AG08395 (cell line): ENCODE measurements at places on chromosomes 4 and X.

GRCh38 chr4:105207386-105207785 lies 60.7 kb downstream of the TET2 start:
- DNase-seq: no peak

DNA sequence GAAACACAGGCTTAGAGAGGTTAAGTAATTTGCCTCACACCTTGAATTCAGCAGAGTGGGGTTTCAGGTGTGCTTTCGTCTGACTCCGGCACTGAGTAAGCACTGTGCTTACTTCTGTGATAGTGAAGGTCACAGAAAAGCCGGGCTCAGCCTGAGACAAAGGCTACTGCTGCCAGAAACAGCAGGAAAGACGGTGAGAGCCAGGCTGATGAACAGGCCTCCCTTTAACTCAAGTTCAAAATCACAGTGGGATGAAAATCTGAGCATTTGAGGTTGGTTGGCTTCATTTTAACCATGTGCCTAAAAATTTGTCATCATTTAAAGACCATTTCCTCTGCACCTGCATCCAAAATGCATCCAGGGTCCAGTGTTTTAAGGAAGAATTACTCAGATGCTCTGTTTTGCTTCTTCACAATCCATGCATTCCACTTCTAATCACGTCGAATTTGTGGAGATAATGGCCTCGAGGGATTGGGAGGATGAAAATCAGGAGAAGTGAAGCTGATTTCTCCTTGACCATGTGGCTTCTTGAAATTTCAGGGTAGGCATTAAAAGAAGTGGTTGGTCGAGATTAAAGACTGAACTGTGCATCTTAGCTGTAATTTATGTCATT lies 121.2 kb upstream of the LNX1 start:
- no peak for DNase-seq

DNA sequence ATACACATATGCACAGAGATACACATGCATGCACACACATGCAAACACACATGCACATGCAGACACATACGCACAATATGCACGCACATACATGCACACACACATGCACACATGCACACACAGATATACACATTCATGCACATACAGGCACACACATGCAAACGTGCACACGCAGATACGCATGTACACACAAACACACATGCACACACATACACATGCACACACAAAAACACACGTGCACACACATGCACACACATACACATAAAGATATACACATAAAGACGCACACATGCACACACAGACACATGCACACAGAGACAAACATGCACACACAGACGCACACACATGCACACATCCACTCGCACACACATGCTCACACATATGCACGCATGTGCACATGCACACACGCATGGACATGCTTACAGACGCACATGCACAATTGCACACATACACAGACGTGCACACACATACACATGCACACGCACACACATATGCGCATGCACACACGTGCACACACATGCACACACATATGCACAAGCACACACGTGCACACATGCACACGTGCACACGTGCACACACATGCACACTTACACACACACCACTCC lies 145.2 kb downstream of the ADRA2C start:
- no peak for DNase-seq

DNA sequence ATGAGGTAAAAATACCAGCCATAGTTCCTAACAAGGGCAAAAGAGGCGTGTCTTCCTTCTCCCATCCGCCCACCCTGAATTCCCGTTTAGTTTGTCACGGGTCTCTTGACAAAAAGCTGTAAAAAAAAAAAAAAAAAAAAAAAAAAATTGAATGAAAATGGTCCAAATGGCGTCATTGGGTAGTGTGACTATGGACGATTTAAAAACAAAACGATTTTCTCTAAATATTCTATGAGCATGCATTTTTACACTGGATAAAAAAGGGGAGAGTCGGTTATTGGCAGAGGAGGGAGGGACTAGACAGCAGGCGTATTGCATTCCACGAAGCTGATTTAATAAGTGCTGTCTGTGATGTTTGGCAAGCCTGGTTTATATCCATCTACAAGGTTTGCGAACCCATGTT lies at the start of gene FAM133A:
FAM133A (plus strand) TSS at position 338 of the 403 bp plus-strand sequence. CDS start 35,214 bp downstream, outside the sequence.
- DNase-seq: peak; percentile 34

DNA sequence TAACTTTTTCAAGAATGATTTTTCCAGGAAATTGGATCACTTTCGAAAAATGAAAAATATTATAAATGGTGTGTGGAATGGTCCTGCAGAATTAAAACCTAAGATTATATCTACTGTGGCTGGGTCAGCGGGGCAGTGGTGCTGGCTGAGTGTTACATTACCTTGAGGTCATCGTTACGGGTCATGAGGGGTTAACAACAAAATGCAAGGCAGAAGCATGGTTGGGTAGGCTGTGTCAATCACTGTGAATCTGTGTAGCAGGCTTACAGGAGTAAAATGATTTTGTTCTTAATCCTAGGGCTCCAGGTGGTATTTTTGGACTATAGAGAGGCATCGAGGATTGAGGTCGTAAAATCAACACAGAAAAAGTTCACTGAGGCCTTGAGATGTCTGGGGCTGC lies 105.2 kb upstream of the AMOT start:
- no peak for DNase-seq

DNA sequence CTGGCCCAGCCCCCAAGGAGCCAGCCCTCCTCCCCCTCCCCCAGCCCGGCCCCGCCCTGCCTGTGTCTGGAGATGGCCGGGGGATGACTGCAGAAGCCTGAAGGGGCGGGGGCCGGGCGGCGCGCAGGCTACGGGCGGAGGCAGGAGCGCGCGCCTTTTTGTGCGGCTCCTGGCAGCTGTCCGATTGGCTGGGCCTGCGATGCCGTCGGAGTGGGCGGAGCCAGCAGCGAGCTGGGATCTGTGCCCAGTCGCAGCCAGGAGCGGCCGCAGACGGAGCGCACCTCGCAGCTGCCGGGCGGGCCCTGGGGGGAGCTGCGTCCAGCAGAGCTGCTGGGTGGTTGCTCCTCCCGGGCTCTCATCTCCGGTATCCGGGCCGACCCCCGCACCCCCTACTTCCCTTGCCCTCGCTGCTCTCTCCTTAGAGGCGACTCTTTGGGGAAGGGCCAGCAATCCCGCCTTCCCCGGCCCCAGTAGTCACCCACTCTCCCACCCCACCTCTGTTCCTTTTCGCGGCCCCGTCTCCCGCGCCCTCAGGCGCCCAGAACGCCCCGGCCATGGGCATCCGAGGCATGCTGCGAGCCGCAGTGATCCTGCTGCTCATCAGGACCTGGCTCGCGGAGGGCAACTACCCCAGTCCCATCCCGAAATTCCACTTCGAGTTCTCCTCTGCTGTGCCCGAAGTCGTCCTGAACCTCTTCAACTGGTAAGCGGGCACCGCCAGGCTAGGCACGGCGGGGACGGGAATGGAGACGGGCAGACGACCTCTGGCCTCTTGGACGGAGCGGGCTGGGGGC lies at the start of gene GABRQ:
GABRQ (plus strand) TSS at position 247 of the 794 bp plus-strand sequence; CDS start at position 555, 308 bp downstream.
- DNase-seq: peak; percentile 13

DNA sequence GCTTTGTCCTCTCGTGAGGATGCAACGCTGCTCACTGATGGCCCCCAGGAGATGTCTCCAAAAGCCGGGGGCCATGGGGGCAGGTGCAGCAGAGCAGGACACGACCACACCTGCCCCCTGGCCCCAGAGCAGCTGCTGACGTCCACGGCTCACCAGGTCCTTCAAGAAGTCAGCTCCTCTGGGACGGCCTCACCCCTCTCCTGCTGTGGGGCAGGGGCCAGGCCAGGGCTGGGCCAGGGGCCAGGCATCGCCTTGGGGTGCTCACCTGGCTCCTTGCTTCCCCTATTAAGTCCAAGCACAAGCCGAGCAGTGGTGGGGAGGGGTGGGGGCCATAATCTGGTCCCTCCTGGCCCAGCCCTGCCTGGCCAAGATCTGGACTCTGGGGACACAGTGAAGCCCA lies 28.6 kb upstream of the MXD4 start:
- no peak for DNase-seq

- DNase-seq: no peak
These were observed 29.4 kb upstream of the FOXR2 start for GRCh38 chrX:55593756-55594257.

DNA sequence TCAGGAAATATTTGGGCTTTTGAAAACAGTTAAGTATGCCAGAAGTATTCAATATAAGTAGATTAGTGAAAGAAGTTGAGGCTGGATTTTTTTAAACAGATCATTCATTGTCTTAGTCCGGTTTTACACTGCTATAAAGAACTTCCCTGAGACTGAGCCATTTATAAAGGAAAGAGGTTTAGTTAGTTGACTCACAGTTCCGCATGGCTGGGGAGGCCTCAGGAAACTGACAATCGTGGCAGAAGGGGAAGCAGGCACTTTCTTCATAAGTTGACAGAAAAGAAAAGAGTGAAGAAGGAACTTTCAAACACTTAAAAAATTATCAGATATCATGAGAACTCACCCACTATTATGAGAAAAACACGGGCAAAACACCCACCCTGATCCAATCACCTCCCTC lies 31.1 kb upstream of the CYLC1 start:
- DNase-seq: no peak

GRCh38 chr4:174926958-174927357 lies 8.8 kb downstream of the ADAM29 start:
- DNase-seq: no peak

GRCh38 chrX:111445485-111445884 lies 33.5 kb upstream of the DCX start:
- peak; percentile 22 for DNase-seq

GRCh38 chr4:139208404-139208945 lies 31.5 kb upstream of the ELF2 start:
- peak; percentile 70 for DNase-seq

- no peak for DNase-seq
These were observed 123.2 kb upstream of the TRIM2 start for GRCh38 chr4:153081006-153081580.

- no peak for DNase-seq
These were observed 9.9 kb upstream of the MOB1B start for GRCh38 chr4:70892086-70892769.

GRCh38 chrX:107729558-107730297 lies 45.9 kb downstream of the TSC22D3 start:
- DNase-seq: no peak

GRCh38 chrX:14051416-14051815 lies 21.7 kb upstream of the GEMIN8 start:
- DNase-seq: no peak

- DNase-seq: no peak
These were observed 33.2 kb downstream of the HMX1 start for GRCh38 chr4:8838296-8838960.

DNA sequence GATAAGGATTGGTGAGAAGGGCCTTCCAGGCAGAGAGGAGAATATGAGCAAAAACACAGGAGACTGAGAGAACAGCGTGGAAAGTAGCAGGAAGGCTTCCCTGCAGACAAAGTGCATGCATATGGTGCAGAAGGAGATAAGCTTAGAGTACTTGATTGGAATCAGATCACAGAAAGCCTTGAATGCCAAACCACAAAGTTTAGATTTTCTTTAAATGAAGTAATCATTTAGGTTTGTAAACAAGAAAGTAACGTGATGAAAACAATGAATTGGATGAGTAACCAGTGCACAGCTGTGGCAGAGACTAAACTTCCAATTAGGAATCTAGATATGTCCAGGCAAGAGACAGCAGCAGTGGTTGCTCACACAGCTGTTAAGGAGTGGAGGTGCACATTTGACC lies 83.8 kb upstream of the C1QTNF7 start:
- peak; percentile 68 for DNase-seq

DNA sequence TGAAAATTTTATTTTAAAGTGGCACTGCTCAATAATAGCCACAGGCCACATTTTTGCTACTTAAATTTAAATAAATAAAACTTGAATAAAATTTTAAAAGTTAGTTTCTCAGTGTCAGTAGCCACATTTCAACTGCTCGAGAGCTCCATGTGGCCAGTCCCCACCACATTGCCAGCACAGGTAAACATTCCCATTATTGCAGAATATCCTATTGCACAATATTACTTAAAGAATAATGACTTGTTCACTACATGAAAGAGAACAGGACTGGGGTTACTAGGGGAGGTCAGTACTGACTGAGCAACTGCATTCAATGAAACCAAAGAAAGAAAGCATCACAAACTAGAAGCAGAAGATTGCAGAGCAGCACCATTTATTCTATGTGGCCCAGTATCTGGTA lies 2201.6 kb upstream of the TENM3 start:
- DNase-seq: no peak

DNA sequence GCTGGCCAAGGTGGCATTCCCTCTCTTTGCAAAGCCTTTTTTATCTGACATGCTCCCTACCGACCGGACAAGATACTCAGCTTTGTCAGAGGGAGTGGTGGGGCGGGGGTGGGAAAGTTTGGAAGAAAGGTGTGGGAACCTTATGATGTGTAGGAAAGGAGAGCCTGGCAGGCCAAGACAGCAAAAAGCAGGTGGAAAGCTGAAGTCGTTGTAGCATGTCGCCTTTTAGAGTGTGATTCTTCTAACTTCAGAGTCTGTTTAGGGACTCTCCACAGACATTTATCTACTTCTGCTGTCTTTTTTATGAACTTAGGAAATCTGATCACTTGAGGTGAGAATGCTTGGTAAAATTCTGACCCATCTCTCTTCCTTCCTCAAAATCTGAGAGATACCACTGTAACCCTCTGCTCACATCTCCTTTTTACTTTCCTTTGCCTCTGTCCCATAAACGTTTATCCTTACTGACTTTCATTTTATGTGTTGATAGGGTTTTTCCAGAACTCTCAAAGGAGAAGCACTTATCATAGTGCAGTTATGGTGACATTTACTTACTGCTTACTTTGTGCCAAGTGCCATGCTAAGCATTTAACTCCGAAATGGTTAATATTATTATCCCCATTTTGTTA lies 8.2 kb upstream of the RUFY3 start:
- DNase-seq: no peak

- DNase-seq: no peak
These were observed 89.6 kb upstream of the MTM1 start for GRCh38 chrX:150478496-150479492.

- DNase-seq: no peak
These were observed 67.2 kb upstream of the FRAS1 start for GRCh38 chr4:77989968-77990367.

- DNase-seq: no peak
These were observed 51.3 kb downstream of the NOP14 start for GRCh38 chr4:2911868-2912267.

DNA sequence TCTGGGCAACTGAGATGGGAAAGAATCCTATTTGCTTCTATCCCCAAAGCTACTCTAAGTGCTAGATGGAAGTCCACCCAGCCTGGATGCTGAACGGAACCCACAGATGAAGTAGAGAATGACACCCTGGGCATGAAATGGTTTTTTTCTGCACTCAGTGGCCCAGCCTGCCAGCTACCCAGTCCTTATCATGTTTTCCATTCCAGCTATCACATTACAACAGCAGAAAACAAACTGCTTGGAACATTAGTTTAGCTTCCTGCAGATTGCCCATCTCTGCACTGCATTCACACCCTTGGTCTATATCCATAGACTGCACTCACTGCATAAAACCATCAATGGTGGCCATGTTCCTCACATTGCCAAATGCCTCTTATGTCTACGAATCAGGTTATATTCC lies 79.1 kb downstream of the NYX start:
- DNase-seq: no peak

GRCh38 chr4:2388429-2389182 lies 29.8 kb downstream of the ZFYVE28 start:
- DNase-seq: peak; percentile 14

DNA sequence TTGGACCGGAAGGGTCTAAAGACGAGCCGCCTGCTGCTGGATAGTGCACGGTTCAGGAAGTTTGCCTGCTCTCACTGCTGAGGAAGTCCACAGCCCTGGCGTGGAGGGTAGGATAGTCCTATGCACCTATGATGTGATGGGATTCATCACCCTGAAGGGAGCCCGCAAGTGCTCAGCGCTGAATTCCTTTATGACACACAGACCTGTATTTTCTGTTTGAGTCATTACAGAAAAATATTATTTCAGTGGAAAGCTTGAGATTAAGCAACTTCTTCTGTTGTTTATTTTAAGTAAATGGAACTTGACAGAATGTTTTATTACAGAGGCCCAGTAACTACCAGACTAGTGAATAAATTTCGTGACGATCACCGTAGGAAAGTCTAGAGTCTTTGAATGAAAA lies 123.2 kb downstream of the TRIML1 start:
- DNase-seq: no peak
